Caco-2 (cell line): ENCODE measurements at places on chromosomes 7 and 10. TPM values are rescaled to one million over a fixed set of nuclear protein-coding genes. Genes with fewer than 3 reads are reported as not detected.

GRCh38 chr10:92787557-92788152 lies 60.7 kb upstream of the EXOC6 start:
- no peaks in the 10 kb centered on the region for H3K36me3 ChIP-seq
- H3K27me3 ChIP-seq, result no peaks in the 10 kb centered on the region
- H3K4me3 ChIP-seq, result no peak overlapping the region
- no peaks in the 10 kb centered on the region for H3K4me1 ChIP-seq

GRCh38 chr7:41185851-41186250 lies 517.0 kb downstream of the INHBA start:
- no peak for DNase-seq
- no peak overlapping the region for H3K4me3 ChIP-seq
- H3K4me1 ChIP-seq, result peaks cover 40% of the 10 kb centered on the region
- H3K27me3 ChIP-seq, result no peaks in the 10 kb centered on the region

DNA sequence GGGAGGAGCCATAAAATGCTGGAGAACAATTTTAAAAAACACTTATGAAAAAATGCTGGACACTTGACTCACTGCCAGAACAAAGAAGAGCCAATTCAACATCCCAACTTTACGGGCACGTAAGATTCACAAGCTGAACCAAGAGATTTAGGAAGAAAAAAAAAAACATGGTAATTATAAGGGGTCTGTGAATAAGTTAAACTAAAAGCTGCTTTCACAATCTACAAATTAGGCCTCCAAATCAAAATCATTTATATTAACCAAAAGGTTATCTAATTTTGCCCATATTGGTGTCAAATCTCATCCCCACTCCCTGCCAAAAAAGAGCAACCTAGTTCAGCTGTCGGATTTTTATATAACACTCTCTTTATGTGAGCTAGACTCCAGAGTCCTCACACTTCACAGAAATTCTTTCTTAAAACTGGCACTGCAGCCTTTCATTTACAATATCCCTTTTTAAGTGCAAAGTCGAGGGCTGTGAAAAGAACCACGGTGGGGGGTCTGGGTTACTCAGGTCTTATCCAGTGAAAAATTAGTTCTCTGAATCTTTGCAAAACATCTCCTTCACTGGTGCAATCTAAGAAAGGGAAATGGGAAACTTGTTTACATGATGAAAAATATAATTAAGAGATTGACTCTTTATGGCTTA lies 30.4 kb upstream of the DGKI start:
- H3K4me3 ChIP-seq, result no peak overlapping the region
- no peaks in the 10 kb centered on the region for H3K4me1 ChIP-seq
- H3K27ac ChIP-seq, result no peak overlapping the region
- no peak for DNase-seq
- peaks cover 9% of the 10 kb centered on the region for H3K36me3 ChIP-seq

GRCh38 chr7:124893140-124893827 lies 36.3 kb downstream of the POT1 start:
- H3K4me3 ChIP-seq, result no peak overlapping the region
- H3K27ac ChIP-seq, result no peak overlapping the region
- H3K36me3 ChIP-seq, result no peaks in the 10 kb centered on the region

UROS gene
- 53.2 and 53.4 TPM in 2 replicates for total RNA-seq

DNA sequence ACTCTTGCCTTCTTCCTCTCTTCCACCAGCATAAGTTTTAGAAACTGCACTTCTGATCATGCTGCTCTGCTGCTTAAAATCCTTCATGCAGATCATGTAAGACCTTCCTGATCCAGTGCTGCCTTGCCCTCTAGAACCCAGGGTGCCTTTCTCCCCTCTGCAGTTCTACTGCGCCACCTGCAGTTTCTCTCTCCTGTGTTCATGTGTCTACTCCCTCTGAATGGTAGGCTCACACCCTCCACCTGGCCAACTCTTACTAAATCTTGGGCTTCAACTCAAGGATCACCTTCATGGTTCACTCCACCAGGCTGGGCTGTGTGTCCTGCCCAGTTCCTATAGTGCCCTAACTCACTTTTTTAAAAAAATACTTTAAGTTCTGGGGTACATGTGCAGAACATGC lies 174.6 kb upstream of the ITGB1 start:
- no peak overlapping the region for H3K27ac ChIP-seq
- H3K36me3 ChIP-seq, result no peaks in the 10 kb centered on the region
- no peaks in the 10 kb centered on the region for H3K27me3 ChIP-seq
- DNase-seq, result peak; percentile 21
